ENCODE measurements at places on chromosomes 6 and 20. TPM values are rescaled to one million over a fixed set of nuclear protein-coding genes. Genes with fewer than 3 reads are reported as not detected.

DNA sequence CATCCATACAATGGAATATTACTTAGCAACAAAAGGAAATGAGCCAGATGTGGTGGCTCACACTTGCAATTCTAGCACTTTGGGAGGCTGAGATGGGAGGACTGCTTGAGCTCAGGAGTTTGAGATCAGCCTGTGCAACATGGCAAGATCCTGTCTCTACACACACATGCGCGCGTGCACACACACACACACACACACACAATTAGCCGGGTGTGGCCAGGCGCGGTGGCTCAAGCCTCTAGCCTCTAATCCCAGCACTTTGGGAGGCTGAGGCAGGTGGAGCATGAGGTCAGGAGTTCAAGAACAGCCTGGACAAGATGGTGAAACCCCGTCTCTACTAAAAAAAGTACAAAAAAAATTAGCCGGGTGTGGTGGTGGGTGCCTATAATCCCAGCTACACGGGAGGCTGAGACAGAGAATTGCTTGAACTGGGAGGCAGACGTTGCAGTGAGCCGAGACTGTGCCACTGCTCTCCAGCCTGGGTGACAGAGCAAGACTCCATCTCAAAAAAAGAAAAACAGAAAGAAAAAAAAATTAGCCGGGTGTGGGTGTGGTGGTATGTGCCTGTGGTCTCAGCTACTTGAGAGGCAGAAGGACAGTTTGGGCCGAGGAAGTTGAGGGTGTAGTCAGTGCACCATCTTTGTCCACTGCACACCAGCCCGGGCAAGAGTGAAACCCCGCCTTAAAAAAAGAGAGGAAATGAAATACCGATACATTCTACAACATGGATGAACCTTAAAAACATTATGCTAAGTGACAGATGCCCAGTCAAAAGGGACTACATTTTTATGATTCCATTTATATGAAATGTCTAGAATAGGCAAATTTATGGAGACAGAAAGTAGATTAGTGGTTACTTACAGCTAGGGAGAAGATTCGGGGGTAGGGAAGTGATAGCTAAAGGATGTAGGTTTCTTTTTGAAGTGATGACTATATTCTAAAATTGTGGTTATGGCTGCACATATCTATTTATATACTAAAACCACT lies 52.5 kb downstream of the RBL1 start:
- H3K4me1 ChIP-seq = no peaks in the 10 kb centered on the region
- no peak overlapping the region for H3K4me3 ChIP-seq
- H3K27me3 ChIP-seq = no peaks in the 10 kb centered on the region

Gene DDAH2
- total RNA-seq = 71.6 TPM

GRCh38 chr20:10171864-10172751 lies 46.5 kb upstream of the SNAP25 start:
- DNase-seq = peak; percentile 60
- H3K36me3 ChIP-seq = no peaks in the 10 kb centered on the region
- no peak overlapping the region for H3K27ac ChIP-seq
- peaks cover 66% of the 10 kb centered on the region for H3K27me3 ChIP-seq
- H3K4me3 ChIP-seq = peak overlapping the region; percentile 65
- H3K4me1 ChIP-seq = peaks cover 10% of the 10 kb centered on the region

DNA sequence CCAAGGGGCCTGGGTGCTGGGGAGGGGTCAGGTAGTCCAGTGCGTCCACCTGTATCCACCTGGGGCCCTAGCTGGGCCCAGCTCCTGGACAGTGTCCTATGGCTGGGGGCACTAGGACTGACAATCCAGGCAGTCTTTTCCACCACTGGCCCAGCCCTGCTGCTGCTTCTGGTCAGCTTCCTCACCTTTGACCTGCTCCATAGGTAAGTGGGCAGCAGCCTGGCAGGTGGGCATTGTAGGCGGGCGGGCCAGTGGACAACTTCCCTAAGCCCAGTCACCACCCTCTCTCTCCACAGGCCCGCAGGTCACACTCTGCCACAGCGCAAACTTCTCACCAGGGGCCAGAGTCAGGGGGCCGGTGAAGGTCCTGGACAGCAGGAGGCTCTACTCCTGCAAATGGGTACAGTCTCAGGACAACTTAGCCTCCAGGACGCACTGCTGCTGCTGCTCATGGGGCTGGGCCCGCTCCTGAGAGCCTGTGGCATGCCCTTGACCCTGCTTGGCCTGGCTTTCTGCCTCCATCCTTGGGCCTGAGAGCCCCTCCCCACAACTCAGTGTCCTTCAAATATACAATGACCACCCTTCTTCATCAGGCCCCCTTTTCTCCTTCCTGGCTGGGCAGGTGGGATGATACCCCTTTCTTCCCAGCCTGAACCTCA lies 584 bp downstream of the C20orf141 start:
- H3K27ac ChIP-seq = peak overlapping the region; percentile 70
- H3K36me3 ChIP-seq = no peaks in the 10 kb centered on the region
- DNase-seq = no peak
- no peaks in the 10 kb centered on the region for H3K27me3 ChIP-seq

GRCh38 chr6:131555992-131556391 lies 17.0 kb upstream of the ARG1 start:
- H3K36me3 ChIP-seq = no peaks in the 10 kb centered on the region
- no peak for DNase-seq
- no peak overlapping the region for H3K27ac ChIP-seq
- H3K27me3 ChIP-seq = no peaks in the 10 kb centered on the region

Gene VGLL2
- not detected for total RNA-seq

Gene SLCO4A1
- 162 TPM for total RNA-seq

GRCh38 chr6:149480502-149481280 lies 4.1 kb downstream of the ZC3H12D start:
- no peak for DNase-seq
- H3K36me3 ChIP-seq = no peaks in the 10 kb centered on the region
- H3K4me1 ChIP-seq = peaks cover 9% of the 10 kb centered on the region
- H3K27me3 ChIP-seq = no peaks in the 10 kb centered on the region

- no peaks in the 10 kb centered on the region for H3K27me3 ChIP-seq
- no peaks in the 10 kb centered on the region for H3K4me1 ChIP-seq
Observed at GRCh38 chr6:100381111-100381510, 83.6 kb downstream of the SIM1 start.

Gene RAMACL
- total RNA-seq = 0.26 TPM

Gene ZBTB12
- 8.6 TPM for total RNA-seq

DNA sequence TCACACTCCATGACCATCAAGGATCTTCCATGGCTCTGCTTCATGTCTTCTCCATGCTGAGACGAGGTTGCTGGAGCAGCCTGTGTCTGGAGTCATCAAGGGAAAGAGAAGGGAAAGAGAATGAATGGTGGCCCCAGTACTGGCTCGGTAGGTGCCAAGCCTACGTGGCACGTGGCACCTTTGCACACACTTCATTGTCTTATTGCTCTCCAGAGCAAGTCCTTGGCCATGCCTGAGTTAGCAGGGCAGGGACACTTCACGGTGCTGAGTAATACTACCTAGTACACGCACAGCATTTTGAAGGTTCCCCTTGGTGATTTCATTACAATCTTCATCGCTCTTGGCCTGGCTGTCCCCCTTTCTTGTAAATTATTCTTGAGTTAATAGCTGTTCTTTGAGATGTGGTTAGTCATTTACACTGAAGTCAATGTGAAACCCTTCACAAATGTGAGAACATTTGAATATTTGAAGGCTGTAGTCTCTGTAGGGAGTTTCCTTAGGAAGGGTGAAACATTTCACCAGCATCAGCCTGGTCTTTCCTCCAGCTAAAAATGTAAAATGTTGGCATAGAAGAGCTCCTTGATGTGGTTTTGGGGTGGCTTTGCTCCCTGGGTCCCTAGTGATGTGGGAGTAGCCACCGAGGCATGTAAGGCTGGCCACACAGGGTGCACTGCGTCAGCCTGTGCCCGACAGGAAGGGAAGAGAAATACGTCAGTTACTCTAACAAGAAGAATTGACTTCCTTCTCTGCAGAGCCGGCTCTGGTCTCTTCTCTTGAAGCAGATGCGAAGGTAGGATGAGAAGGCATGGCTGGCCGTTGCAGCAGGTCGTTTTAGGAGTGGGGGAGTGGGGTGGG lies at the start of gene SYTL3:
SYTL3 (plus strand) TSS at position 766 of the 855 bp plus-strand sequence. CDS start 13,215 bp downstream, outside the sequence.
- H3K27ac ChIP-seq = no peak within 1 kb of the TSS
- no peak within 1 kb of the TSS for H3K4me3 ChIP-seq
- H3K4me1 ChIP-seq = peaks cover 35% of the 10 kb centered on the region
- DNase-seq = no peak

- no peak for DNase-seq
- H3K4me3 ChIP-seq = no peak overlapping the region
- H3K36me3 ChIP-seq = no peaks in the 10 kb centered on the region
- H3K27ac ChIP-seq = no peak overlapping the region
- no peaks in the 10 kb centered on the region for H3K27me3 ChIP-seq
Observed at GRCh38 chr20:46000262-46000996, 8.3 kb upstream of the MMP9 start.

DNA sequence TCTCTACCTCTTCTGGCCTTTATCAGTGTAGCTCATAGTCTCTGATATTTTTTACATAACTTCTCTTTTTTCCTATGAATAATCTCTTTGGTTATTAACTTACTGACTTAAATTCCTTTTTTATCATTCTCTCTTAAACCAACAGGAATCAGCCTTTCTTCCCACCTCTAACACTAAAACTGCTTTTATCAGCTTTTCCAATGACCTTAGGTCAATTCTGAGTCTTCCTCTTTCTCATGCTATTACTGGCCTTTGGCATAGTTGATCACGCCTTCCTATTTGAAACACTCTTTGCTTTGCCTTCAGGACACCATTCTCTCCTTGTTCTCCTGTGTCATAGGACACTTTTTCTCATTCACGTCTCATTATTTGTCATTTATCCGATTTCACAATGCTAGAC lies 8.1 kb upstream of the HINT3 start:
- no peaks in the 10 kb centered on the region for H3K27me3 ChIP-seq
- no peak overlapping the region for H3K27ac ChIP-seq
- H3K4me1 ChIP-seq = peaks cover 43% of the 10 kb centered on the region
- no peak for DNase-seq

DNA sequence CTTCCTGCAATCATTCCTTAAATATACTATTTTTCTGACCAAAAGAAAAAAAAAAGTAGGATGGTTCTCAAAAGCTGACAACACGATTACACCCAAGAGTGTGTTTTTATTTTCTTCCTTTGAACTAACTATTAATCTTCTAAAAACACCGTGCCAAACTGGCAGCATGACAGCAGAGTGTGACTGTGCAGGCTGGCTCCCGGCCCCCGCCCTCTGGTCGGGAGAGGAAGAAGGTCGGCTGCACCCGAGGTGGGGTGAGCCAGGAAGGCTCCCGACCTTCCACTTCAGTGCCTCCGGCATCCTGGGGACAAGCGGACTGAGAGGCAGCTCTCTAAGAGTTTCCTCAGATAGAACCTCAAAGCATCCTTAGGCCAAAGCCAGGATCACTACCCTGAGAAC lies 29.2 kb downstream of the SLC22A23 start:
- H3K4me3 ChIP-seq = no peak overlapping the region
- DNase-seq = peak; percentile 54
- H3K4me1 ChIP-seq = peaks cover 22% of the 10 kb centered on the region
- H3K36me3 ChIP-seq = no peaks in the 10 kb centered on the region
- no peak overlapping the region for H3K27ac ChIP-seq
- H3K27me3 ChIP-seq = no peaks in the 10 kb centered on the region

GRCh38 chr20:2485661-2486060 lies 15.1 kb upstream of the SNRPB start:
- peaks cover 30% of the 10 kb centered on the region for H3K36me3 ChIP-seq
- no peak for DNase-seq
- H3K4me1 ChIP-seq = no peaks in the 10 kb centered on the region
- H3K27ac ChIP-seq = no peak overlapping the region
- H3K4me3 ChIP-seq = no peak overlapping the region

Gene ANKRD66
- total RNA-seq = not detected

DNA sequence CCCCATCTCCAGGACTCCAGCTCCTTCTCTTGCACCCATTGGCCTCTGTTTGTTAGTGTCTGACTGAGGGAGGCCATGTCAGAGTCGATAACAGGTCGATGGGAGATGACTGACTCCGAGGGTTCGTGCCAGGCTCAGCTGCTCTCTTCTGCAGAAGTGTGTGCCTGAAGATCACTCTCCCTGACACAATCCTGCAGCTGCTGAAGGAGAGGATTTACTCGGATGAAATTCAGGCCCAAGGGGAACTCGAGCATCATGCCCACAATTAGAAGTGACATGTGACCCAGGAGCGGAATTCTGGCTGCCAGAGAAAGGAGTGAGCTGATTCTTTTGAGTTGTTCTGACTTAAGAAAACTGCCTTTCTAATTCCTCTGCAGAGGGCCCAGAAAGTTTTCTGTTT lies 318.2 kb downstream of the MAFB start:
- no peaks in the 10 kb centered on the region for H3K27me3 ChIP-seq
- no peak overlapping the region for H3K27ac ChIP-seq
- no peaks in the 10 kb centered on the region for H3K4me1 ChIP-seq
- H3K36me3 ChIP-seq = no peaks in the 10 kb centered on the region
